Esophagus squamous epithelium (tissue), 5 donors: ENCODE measurements at places on chromosomes 16 and 17.

DNA sequence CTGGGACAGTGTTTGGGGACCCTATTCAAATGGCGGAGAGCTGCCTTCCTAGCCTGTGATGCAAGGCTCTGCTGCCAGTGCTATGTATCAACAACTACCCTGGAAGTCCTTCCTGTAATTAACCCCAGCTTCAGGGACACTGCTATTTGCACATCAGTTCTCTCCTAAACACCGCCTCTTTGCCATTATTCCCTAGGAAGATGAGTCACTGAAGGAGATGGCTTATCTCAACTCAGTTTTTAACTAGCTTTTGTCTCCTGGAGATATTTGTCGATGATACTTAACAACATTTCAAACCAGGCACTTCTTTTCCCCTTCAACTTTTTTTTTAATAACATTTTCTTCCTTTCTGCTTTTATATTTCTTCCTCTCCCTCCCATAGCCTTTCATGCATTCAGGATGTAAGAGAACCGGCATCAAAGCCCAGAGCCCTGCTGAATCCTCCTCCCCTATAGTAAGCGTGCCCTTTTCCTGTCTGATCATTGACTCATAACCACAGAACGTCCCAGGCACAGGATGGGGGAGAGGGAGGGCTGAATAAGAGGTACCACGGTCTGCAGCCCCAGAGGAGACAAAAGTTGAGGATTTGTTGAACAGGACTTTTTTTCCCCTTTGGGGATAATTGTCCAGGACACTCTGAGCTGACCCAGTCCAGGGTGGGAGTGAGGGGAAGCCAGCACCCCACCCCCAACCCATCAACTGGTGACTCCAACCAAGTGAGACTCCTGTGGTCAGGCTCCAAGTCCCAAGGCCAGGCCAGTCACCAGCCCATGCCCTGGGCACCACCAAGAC is 387.8 kb upstream of the SALL1 start:
- no peak for DNase-seq

- no peak for DNase-seq
Observed at GRCh38 chr17:4744999-4745969, 5.6 kb upstream of the CXCL16 start.

DNA sequence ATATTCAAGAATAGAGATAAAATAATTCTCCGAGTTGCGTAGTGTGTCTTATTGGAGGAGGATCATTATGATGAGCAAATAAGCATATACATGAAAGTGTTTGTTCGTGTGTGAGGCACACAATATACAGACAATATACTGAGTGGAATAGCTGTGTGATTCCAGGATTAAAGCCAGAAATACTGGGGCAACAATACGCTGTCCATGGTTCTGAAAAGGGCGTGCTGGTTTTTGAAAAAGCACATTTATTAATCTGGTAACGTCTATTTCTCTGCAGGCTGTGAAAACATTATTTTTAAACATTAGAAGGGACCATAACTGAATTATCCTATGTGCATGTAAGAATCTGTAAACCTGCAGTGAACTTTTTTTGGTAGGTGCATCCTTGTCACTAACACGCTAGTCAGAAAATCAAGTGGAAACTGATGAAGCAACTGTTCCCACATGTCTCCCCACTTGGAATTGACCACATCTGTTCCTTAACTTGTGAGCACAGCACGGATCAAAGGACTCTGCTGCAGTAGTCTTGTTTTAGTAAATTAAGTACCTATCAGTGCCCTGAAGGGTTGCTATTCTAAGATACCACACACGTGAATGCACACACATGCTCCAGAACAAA is 346.0 kb downstream of the GRIN2A start:
- no peak for DNase-seq

DNA sequence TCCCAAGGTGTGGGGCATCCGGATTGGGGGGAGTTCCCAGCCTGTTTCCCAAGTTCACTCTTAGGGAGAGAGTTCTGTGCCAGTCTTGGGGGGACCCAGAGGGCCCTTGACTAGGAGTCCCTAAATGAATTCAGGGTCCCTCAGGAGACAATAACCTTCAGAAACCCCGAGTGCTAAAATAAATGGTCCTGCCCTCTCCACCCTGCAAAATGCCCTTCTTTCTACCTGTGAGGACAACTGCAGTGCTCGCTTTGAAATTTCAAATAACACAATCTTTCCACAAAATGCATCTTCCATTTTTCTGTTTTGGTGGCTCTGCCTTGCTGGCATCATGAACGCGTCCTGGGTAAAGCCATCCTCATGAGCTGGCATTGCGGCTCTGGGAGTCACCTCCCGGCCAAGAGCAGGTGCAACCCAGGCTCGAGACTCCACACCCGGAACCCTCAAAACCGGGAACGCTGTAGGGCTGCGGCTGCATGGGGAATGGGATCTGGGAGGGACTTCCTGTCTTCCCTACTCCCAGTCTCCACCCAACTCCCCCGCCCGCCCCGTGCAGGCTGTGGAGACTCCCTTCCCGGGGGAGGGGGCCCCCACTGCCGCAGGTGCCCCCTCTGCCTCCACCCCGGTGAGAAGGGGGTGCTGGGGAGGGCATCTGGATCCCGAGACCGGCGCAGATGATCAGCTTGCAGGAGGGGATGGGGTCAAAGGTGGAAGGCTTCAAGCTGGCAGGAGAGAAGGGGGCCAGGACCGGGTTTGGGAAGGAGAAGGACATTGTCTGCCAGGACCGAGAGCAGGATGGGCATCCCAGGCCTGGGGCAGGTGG is at the start of gene ZNF205:
ZNF205 (plus strand) TSS at position 529 of the 823 bp plus-strand sequence. CDS start 845 bp downstream, outside the sequence.
- no peak for DNase-seq

- no peak for DNase-seq
Observed at GRCh38 chr16:49454426-49455180, 81.0 kb downstream of the C16orf78 start.

- DNase-seq: no peak
Observed at GRCh38 chr17:63611354-63611753, 10.7 kb downstream of the TACO1 start.

DNA sequence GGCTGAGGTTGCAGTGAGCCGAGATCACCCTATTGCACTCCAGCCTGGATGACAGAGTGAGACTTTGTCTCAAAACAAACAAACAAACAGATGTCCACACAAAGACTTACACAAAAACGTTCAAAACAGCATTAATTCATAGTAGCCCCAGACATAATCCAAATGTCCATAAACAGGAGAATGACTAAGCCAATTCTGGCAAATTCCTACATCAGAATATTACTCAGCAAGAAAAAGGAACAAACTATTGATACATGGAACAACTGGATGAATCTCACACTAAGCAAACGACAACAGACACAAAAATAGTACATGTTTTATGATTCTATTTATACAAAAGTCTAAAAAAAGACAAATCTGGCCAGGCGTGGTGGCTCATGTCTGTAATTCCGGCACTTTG is 10.8 kb upstream of the KPNB1 start:
- no peak for DNase-seq

DNA sequence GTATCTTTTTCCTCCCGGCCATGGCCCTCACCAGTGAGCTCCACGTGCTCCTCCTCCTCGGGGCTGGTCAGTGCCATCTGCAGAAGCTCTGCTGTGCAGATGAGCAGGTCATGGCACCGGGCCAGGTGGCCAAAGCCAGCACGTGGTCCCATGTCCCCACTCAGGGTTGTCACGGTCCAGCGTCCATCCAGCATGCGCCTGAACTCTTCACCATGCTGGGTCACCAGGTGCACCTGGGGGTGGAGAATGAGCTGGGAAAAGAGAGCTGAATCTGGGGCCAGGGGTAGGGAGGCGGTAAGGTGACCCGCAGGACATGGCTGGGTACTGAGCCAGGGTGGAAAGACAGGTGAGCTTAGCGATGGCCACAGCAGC is 1.3 kb downstream of the DHX58 start:
- DNase-seq: no peak

DNA sequence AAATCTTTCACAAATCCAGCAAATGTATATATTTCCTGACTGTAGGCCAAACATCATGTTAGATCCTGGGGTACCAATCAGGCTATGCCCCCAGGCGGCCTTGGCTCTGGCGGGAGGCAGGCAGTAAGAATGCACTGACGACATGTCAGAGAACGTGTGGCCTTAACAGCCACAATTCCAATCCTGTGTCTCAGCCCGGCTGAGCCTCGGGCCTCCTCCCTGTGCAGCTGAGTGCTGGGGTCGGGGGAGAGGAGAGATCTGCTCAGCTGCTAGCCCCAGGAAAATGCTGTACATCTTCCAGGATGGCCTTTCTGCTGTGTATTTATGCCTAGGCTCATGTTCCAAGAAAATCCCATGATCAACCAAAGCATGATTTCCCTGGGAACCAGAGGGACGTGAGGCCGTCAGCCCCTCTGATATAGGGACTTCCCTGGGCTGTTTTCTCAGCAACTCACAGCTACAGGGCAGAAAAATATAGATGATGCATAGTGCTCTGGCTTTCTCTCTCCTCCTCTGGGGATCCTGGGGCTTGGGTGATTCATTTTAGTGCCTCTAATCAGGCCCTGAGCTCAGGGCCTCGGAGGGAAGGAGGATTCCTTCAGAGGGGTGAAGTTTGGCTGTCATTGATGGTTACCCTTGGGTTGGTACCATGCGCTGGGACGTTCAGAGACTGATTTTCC is 604.0 kb downstream of the HS3ST4 start:
- no peak for DNase-seq

- DNase-seq: no peak
Observed at GRCh38 chr16:88815901-88816589, 4.3 kb upstream of the APRT start.

GRCh38 chr17:149897-150584 is 12.7 kb downstream of the SCGB1C2 start:
- DNase-seq: no peak

DNA sequence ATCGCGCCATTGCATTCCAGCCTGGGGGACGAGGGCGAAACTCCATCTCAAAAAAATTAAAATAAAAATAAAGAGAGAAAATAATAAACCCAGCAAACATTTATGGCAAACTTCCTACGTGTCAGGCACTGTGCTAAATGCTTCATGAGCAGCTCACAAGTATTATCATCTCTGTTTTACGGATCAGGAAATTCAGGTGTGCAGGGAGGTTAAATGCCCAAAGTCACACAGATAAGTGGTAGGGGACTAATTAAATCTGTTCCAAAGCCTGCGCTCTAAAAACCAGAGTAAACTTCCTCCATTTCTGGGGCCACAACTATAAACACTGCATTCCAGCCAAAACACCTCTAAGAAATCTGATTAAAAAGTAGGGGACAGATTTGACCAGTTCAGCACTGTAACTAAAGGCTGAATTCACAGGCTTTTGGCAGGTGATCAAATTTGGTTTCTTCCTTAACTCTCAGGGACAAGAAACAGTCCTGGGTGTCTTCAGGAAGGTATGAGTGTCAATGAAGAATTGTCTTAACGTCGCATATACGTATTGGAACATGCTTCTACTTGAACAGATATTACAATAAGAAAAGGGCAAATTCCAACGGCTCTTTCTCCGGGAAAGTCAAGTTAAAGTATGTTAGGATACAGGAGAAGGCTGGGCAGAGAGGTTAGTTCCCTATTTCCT is 996 bp downstream of the STRADA start:
- DNase-seq: no peak

- no peak for DNase-seq
Observed at GRCh38 chr16:68902003-68902968, 59.0 kb downstream of the TANGO6 start.

DNA sequence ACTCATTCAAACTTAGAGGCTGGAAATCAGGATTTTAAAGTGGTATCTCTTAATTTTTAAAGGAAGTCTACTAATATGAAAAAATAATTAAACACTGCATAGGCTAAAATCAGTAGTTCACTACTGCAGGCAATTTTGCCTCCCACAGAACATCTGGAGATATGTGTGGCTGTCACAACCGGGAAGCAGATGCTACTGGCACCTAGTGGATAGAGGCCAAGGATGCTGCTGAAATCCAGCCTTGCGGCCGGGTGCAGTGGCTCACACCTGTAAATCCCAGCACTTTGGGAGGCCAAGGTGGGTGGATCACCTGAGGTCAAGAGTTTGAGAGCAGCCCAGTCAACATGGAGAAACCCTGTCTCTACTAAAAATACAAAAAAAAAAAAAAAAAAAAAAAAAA is 473.9 kb downstream of the XYLT1 start:
- DNase-seq: no peak
